H1 (cell line): ENCODE measurements at places on chromosomes 13 and 19. TPM values are rescaled to one million over a fixed set of nuclear protein-coding genes. Genes with fewer than 3 reads are reported as not detected.

GRCh38 chr13:97322740-97323342 is 100.7 kb downstream of the MBNL2 start:
- DNase-seq: no peak

DNA sequence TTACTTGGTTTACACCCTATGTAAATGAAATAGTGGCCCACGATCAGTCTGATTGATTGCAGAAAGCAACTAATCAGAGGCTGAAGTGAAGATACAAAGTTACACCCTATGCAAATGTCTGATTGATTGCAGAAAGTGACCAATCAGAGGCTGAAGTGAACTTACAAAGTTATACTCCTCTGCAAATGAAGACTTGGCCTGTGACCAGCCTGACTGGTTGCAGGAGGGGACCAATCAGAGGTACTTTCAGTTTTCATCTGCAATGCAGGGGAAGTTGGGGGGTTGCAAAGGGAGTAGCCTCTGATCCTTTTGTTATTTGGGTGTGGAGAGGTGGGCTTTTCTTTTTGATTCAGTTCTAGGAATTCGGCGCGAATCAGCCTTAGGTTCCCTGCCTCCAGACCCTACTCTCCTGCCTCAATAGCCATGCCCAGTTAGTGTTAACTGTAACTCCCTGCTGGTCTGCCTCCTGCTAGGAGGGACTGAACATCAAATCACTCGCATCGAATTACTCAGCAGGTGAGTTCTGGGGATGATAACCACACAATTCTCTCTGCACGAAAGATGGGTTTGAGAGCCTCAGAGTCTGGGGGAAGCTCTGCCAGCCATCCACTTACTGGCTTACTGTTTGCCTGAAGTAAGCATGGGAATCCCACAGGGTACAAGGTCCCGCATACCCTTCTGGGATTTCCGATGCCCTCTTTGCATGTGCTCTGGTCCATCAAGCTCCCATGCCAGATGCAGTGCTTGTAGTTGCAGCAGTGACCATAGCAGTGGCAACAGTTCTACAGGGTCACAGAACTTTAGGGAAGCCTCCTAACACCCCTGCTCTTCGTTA is 7.5 kb downstream of the ARL11 start:
- DNase-seq: peak; percentile 33

GRCh38 chr13:112718318-112718717 is 28.5 kb downstream of the ATP11A start:
- DNase-seq: no peak

DNA sequence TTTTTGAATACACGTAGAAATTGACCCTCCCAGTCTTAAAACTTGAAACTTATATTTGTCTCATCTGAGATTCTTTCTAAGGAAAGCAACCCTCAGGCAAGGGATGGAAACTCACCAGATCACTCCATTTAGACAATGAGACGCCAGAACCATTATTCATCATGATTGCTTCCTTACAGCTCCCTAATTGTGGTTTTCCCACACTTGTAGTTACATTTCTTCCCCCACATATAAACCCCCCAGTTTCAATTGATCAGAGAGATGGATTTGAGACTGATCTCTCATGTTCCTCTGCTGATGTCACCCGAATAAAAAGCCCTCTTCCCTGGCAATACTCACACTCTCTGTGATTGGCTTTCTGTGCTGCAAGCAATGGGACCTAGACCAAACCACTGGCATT is 197.9 kb upstream of the STARD13 start:
- no peak for DNase-seq

DNA sequence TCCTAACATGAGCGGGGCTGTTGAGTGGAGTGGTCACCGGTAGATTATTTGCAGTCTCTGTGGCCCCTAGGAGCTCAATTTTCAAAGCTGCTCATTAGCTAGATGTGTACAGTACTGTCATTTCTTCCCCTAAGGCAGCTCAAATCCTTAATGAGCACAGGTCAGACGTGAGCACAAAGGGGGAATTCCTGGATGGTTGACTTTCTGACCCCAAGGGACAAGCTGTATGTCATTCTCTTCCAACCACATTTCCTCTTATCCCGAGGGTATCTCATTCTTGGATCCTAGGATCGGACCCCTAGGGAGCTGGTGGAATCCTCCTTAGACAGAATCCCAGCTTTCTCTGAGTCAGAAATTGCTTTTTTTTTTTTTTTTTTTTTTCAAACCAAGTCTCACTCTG is 5.7 kb upstream of the OR7G3 start:
- DNase-seq: no peak

DNA sequence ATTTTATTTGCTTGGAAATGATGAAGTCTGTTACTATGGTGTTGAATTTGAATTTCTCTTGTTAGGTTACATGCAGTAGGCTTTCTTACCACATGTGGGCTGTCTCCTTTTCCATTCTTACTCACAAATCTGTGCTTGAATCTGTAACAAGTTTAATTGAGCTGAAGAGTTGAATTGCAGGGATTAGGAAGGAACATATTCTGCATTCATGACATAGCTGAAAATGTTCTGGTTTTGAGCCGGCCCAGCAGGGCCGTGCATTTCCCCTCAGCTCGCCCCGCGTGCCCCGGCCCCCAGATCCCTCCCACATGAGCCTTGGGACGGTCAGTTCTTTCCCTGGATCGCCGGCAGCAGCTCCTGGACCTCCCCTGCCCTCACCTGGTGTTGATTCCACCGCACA is 28.1 kb downstream of the TFDP1 start:
- no peak for DNase-seq

DNA sequence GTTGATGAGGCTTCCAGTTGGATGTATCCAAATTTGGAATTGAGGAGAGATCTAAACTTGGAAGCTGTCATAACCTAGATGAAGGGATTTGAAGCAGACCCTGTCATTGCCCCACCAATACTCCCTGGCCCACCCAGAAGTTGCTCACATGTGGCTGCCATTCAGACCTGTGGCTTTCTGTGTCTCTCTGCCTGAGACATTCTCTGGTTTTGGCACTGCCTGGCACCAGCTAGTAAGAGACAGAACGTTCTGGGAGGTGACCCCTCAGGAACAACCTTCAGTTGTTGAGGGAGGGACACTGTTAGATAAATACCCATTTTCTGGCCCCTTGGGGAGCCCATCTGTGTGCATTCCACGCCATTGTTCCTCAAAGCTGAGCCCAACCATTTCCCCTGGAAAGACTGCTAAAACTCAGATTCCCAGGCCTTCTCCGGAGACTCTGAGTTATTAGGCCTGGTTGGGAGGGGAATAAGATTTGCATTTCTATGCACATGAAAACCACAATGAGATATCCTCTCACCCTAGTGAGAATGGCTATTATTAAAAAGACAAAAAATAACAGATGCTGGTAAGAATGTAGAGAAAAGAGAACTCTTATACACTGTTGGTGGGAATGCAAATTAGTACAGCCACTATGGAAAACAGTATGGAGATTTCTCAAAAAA is 290.4 kb downstream of the TSHZ3 start:
- no peak for DNase-seq

DNA sequence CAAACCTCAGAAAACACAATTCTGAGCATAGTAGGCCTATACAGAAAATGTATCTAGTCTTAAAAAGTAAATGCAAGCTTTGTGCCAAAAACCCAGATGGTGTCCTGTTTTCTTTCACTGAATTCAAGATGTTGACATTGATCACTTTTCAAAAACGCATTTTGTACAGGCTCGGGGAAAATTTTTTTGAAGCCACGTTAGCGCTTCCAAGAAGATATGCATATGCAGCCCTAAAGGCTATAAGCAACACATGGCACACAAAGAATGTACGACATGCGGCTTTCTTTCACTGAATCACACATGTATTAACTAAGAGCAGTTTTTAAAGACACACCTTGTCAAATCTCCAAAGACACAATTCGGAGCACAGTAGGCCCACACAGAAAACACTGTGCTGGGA is 115.4 kb downstream of the MRPL57 start:
- no peak for DNase-seq

GRCh38 chr13:100490692-100491091 is 97.9 kb downstream of the GGACT start:
- DNase-seq: no peak

DNA sequence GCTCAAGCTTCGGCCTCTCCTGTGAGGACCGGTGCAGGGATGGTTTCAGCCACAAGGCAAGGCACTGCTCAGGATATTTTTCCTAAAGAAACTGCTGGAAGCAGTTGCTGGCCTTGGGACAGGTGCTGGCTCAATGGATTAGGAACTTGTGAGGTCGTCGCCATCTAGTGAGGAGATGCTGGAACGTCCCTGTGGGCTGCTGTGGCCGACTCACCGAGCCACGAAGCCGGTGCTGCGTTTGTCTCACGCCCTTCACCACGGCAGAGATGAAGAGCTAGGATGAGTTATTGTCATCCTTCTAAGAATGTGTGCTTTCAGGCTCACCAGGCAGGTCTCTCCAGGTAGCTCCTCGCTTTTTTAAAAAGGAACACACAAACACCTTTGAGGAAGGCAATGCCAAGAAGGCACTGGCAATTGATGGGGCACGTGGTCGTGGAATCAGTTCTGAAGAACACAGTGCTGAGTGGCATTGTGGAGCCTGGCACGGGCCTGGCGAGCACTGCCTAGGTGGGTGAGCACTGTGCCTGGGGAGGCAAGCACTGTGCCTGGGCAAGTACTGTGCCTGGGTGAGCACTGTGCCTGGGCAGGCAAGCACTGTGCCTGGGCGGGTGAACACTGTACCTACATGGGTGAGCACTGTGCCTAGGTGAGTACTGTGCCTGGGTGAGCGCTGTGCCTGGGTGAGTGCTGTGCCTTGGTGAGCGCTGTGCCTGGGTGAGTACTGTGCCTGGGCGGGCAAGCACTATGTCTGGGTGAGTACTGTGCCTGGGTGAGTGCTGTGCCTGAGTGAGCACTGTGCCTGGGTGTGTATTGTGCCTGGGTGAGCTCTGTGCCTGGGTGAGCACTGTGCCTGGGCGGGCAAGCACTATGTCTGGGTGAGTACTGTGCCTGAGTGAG is 140.4 kb downstream of the TEX29 start:
- peak; percentile 29 for DNase-seq

DNA sequence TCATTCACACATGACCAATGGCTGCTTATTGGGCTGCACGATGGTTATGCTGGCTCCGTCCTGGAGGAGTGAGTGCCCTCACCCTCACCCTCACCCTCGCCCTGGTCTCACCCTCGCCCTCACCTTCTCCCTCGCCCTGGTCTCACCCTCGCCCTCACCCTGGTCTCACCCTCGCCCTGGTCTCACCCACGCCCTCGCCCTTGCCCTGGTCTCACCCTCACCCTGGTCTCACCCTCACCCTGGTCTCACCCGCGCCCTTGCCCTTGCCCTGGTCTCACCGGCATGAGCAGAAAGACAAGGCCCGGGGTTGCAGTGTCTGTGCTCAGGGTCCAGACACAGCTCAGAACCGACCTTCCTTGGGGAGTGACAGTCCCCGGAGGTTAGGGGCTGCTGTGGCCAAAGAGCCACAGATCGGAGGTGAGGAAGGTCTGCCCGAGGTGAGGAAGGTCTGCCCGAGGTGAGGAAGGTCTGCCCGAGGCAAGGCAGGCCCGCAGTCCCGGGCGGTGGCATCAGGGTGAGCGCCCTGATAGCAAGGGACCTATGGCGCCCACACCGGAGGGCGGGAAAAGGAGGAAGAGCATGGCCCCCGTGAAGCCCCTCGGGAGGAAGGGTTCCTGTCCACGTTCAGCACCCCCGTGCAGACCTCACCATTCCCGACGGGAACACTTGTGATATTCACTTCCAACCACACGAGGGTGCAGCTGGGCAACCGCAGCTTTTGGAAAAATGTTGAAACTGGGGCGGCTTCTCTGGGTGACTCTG is 65.6 kb downstream of the MCF2L start:
- peak; percentile 72 for DNase-seq

DNA sequence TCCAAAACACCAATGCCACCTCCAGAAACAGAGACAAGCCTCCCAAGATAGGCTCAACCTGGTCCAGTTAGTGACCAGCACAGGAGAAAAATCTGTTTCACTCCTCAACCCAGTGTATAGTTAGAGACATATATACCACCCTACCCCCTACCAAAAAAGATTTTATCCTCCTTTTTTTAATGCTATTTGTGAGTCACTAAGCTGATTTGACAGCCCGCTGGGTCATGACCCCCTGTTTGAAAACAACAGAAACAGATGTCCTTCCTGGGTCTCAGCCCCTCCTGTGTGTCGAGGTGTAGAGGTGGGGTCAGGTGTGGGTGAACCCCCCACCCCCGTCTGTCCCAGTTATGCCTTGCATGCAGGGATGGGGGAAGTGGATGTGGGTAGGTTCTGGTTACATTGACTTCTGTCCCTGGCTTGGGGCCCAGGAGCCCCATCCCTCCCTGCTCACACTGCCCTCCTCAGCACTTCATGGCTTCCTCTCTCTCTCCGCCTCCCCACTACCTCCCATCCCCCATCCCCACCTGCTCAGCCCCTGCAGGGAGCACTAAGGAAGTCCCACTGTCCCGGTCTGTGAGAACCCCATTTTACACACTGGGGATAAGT is 14.0 kb upstream of the TOMM40 start:
- DNase-seq: no peak

- DNase-seq: no peak
Observed at GRCh38 chr13:46341112-46341711, 45.8 kb downstream of the RUBCNL start.

DNA sequence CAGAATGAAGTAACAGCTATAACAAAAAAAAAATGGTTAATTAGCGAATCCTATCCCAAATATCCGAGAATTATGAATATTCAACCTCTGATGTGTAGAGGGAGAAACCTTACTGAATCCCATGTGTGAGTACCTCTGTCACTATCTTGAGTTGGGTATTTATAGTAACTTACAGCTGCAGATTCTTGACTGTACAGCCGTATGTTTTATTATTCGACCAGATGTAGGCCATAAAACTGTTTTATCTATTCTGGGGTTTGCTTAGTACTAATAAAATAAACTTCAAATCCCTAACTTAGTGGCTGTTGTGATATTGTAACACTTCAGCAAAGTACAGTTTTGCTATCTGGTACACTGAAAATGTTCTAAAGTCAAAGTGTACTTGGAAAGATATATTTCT is 120.0 kb downstream of the EFNB2 start:
- no peak for DNase-seq

DNA sequence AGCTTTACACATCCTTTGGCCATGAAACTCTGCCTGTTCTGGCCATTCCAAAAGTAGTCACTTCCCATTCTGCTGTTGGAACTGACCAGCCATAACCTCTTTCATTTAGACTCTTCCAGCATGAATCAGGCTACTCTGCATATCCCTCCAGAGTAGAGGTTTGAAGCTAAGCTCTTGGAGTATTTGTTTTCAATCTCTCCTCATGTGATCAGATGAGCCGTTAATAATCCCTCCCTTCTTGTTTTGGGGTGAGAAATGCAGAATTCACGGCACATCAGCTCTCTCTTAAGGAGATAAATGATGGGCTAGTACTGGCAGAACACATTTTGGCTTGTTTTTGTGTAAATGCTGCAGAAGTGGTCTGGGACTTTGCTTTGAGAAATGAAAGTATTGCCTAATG is 519.9 kb downstream of the PCDH17 start:
- DNase-seq: no peak

DNA sequence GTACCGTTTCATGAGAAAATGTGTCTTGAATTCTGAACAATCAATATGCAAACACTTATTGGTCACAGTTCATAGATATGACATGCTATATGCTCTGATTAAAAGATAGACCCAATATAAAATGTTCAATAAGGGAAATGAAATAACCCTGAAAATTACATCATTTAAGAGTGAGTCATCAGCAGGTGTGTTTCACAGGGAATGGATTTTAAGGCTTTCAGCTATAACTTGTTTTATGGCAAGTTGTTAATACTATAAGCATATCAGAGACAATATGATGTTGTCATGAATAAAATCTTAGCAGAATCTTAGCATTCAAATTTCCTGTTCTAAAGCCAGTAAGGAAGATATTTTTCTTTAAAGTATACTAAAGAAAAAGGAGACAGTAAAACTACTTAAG is 483.4 kb upstream of the PCDH9 start:
- no peak for DNase-seq

Gene NKPD1
- 0.38 and 0.39 TPM in 2 replicates for total RNA-seq

Gene RPL18
- 1,669 and 1,693 TPM in 2 replicates for total RNA-seq

Gene CYP2A7
- 0.78 TPM in 1 of 2 replicates, not detected in the other for total RNA-seq

Gene ERICH6B
- not detected in 2 replicates for total RNA-seq
